ENCODE measurements at places on chromosomes 12 and 14.

DNA sequence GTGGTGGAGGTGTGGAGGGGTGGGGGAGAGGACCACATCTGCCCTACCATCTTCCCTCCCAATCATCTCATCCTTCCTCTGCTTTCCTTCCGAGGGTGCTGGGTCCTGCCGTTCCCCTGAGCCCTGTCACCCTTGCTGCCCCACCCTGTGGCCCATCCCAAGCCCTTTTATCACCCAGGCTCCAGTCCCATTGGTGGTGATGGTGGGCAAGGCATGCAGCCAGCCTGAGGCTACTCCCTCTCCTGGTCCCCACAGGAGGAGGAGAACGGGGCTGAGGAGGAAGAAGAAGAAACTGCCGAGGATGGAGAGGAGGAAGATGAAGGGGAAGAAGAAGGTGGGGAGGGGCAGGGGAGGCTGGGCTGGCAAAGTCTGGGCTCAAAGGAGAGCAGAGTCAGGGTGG, 2.7 kb upstream of the LAG3 start:
- no peak for DNase-seq

GRCh38 chr12:110330544-110330943, 49.5 kb downstream of the ATP2A2 start:
- no peak for DNase-seq

GRCh38 chr14:65656554-65656953, 244.0 kb downstream of the FUT8 start:
- DNase-seq, result no peak

- no peak for DNase-seq
Measured at GRCh38 chr12:41552588-41552987, 364.5 kb downstream of the PDZRN4 start.

DNA sequence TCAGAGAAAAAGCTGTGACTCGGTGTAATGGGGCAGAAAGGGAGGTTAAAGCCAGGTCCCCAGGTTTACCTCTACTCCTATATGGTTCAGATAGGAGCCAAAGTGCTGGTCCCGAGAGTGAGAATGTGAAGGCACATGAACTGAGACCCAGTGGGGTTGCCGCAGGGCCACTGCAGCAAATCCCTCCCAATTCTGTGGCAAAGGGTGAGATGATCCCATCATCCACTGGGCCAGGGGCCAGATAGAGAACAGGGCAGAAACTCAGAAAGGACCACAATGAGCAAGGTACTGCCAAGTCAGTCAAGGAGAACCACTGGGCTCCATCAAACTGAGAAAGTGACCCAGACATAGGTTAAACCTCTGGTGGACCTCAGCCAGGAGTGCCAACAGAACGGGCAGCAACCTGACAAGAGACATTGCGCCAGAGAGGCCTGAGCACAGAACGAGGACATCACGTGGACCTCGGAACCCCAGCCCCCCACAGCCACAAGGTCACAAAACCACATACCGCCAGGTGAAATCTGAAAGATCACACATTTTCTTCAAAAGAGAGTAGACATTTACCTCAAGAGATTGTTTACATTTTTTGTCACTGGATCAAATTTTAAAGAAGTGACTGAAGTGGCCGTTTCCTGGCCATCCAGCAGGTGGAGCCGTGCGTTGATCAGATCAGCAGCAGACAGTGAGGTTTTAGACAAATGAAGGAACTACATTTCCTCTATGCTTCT, 20.5 kb upstream of the ITPR2 start:
- peak; percentile 34 for DNase-seq

GRCh38 chr14:105132921-105133654, 35.5 kb downstream of the JAG2 start:
- no peak for DNase-seq

GRCh38 chr14:101707863-101708620, 53.5 kb upstream of the PPP2R5C start:
- no peak for DNase-seq

DNA sequence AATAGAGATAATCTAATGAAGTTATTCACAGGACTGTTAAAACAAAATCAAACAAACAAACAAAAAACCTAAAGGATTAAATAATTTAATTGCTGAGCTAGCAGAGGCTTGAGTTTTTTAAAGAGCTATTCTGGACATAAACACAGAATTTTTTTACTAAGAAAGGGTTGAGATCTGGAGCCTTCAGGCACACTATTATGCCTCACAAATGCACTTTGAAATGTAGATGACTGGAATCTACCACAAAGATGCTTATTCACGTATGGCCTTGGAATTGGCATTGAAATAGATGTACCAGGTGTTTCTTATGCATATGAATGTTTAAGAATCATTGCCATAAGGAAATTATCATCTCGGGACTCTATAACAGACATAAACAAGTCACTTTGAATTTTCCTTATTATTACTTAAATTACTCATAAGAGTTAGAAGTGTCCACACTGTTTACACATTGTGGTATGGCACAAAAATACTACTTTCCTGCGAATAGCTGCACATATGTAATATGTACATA, 21.6 kb downstream of the PUS7L start:
- no peak for DNase-seq

DNA sequence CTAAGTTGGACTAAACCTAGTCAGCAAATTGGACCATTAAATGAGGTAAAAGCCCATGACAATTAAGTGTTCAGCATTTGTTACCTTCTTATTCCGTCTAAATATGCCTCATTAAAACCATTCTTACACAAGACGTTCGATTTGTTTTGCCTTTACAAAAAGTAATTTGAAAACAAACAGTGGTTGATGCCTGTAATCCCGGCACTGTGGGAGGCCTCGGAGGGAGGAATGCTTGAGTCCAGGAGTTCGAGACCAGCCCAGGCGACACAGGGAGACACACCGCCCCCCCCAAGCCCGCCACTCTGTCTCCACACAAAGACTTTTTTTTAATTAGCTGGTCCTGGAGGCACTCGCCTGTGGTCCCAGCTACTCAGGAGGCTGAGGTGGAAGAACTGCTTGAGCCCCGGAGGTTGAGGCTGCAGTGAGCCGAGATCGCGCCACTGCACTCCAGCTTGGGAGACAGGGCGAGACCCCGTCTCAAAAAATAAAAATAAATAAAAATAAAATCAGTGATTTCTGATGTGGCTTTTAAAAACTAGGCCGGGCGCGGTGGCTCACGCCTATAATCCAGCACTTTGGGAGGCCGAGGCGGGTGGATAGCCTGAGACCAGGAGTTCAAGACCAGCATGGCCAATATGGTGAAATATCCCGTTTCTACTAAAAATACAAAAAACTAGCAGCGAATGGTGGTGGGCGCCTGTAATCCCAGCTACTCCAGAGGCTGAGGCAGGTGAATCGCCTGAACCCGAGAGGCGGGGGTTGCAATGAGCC, 856 bp upstream of the EIF4B start:
- DNase-seq, result no peak

DNA sequence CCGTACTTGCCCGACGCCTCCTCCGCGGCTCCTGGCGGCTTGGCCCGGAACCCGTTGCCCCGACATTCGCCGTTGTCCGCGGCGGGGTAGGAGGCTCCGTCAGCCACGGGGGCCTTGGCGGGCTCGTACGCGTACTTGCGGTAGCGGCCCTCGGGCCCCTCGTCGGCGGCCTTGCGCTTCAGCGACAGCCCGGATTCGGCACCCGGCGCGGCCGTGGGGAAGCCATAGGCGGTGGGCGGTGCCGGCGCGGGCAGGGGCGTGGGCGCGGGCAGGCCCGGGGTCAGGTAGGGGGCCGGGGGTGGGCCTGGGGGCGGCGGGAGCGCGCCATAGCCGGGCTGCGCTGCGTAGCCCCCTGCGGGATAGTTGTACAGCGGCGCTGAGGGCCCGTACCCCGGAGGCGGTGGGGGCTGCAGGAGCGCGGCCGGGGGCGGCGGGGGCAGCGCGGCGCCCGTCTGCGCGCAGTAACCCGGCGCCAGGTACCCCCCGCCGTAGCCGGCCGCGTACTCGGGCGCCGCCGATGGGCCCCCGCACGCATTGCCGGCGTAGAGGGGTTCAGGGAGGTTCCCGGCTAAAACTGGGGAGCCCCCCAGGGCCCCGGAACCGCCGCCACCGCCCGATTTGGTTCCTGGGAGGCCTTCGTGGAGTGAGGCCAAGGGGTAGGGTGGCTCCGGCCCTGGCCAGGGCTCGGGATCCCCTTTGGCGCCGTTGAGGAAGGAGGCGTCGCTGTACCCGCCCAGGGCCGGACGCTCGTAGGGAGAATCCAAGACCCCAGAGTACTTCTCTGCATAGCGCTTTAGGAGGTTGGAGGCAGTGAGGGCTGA, 26.9 kb downstream of the FIGNL2 start:
- no peak for DNase-seq

DNA sequence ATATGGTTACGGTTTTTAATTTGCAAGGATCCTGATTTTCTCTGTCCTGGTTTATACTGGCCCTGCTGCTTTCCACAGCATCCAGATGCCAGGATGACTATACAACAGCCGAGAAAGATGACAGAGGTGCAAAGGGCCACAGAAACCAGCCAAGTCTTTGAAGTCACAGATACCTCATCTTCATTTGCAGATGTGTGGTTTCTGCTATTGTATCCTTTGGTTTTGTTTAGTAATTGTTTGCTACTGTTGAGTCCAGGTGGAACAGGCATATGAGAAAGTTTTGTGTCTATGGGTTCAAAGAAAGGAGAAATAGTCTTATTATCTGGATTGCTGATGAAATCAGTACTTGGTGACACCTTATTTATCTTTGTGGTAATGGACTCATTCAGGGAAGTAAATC, 17.3 kb upstream of the KLHL42 start:
- no peak for DNase-seq

DNA sequence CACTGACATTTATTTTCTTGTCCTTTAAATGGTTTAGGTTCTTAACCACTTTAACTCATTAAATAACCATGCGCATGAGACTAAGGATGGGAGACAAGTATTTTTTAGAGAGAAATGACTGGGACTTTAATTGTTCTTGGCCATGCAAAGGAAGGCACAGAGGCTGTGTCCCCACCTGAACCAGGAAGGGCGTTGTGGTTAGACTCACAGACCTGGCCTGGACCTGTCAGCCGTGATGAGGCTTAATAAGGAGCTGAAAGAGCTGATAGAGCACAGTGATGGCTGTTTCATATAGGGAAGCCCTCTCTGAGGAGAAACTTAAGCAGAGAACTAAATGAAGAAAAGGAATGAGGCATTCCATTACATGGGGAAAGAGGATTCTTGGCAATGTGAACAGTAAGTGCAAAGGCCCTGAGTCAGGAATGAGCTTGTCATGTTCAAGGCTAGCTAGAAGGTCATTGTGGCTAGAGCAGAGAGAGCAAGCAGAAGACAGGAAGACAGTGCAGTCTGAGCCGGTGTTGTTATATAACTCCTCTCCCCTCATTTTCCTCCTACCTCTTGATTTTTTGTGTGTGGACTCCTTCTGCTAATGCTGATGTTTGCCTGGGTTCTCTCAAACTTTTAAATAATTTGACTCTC, 74.4 kb upstream of the ANO4 start:
- no peak for DNase-seq

DNA sequence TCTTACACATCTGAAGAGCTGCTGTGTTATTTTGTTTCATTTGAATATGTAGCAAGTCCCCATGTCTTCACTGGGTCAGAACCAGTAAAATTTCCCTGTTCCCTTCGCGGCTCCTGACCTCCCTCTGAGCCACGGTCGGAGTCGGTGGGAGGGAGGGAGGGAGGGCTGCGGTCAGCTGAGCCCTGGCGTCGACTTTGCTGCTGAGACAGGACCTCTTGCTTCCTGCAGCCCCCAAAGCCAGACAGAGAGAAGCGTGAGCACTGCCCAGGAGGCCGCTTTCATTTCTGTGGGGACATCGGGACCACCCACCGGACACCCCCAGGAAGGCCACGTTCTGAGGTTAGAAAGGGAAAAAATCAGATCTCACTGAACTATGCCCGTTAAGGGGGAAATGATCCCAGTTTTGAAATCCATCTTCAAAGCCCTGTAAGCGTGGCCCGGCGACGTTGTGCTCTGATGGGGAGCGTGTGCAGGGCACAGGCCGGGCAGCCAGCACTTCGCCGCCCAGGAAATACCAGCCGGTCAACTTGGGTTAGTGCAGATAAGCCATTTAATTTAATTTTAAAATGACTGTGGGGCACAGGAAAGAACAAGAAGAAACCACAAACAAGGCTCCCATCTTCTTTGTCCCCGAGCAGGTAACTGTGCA, 42.1 kb downstream of the NOC4L start:
- DNase-seq, result no peak

GRCh38 chr12:70484464-70484863, 118.4 kb downstream of the KCNMB4 start:
- no peak for DNase-seq

DNA sequence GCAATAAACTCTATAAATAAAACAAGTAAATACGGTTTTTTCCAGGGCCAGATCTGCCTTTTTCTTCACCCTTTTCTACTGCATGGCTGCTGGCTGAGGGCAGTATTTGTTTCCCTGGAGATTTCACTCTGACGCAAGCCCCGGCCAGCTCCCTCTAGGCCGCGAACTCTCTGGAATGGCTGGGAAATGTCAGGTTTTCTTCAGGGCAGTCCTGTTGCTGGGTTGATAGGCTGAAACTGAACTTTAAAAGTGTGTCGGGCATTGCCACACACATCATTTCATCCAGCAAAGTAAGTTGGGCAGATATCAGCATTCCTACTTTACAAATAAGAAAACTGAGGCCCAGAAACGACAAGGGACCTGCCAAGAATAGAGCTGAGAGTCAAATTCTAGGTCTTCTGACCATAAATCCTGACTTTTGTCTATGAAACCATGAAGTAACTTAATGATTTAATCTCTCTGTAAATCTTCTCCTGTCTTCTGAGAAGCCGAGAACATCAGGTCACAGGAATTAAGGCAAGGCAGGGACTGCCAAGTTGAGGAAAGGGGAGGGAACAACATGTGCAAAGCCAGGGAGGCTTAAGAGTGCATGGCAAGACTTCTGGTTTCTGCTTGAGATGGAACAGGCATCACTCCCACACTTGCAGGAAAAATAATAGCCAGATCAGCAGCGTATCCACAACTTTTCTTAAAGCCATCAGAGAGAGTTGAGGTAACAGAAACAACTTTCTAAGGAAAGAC, 205.0 kb upstream of the CCDC196 start:
- no peak for DNase-seq
